ENCODE measurements at places on chromosomes 1 and 21.

GRCh38 chr1:203523667-203524066 is 29.7 kb downstream of the OPTC start:
- no peak for DNase-seq

- DNase-seq, result no peak
These were observed 1.5 kb upstream of the RPTN start for GRCh38 chr1:152160576-152160975.

DNA sequence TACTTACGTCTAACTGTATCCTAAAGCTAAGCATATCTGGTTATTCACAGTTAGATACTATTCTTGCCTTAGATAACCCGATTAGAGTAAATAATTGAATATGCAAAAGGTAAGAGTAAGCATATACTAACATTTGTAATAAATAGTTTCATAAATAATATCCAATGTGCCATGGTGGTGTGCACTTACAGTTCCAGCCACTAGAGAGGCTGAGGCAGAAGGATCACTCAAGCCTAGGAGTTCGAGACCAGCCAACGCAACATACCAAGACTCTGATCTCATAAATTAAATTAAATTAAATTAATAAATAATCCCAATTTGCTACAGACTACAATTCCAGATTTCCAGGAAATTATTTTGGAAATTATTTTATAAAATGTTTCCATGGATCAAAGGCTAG is 12.2 kb downstream of the ARID4B start:
- no peak for DNase-seq

DNA sequence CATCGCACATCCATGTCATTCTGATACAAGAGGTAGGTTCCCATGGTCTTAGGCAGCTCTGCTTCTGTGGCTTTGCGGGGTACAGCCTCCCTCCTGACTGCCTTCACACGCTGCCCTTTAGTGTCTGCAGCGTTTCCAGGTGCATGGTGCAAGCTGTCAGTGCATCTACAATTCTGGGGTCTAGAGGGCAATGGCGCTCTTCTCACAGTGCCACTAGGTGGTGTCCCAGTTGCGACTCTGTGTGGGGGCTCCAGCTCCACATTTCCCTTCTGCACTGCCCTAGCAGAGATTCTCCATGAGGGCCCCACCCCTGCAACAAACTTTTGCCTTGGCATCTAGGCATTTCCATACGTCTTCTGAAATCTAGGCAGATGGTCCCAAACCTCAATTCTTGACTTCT is 138.2 kb upstream of the BRINP3 start:
- no peak for DNase-seq

DNA sequence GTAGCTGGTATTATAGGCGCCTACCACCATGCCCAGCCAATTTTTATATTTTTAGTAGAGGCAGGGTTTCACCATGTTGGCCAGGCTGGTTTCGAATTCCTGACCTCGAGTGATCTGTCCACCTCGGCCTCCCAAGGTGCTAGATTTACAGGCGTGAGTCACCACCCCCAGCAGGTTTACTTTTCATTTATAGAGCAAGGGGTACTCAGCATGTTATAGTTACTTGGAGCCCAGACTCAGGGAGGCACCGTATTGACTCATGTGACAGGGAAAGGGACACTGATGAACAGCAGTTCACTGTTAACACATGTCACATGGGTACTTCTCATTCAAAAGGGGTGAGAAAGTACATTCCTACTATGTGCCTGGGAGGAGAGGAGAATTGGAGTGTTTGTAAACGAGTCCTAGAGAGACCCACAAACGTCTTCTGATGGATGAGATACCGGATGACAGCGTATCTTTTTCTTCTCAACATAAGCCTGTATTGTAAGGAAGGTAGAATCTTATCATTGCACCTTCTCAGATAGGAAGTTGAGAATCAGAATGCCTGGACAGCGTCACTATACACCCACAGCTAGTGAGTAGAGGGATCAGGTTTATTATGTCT is 510.0 kb downstream of the USP25 start:
- no peak for DNase-seq

- no peak for DNase-seq
These were observed 48.9 kb downstream of the YARS1 start for GRCh38 chr1:32768110-32768850.

All from immature natural killer cell (primary cell).